ENCODE measurements at places on chromosomes 7 and 10. TPM values are rescaled to one million over a fixed set of nuclear protein-coding genes. Genes with fewer than 3 reads are reported as not detected.

Gene BTRC
- 8.9 TPM for total RNA-seq

Gene CCL24
- not detected for total RNA-seq

Gene UTF1
- total RNA-seq, result not detected

Gene VSTM2A
- not detected for total RNA-seq

Gene MYO3A
- not detected for total RNA-seq

Gene PRRT4
- total RNA-seq, result 0.54 TPM

Gene AKR1C4
- 0.30 TPM for total RNA-seq

Gene TMEM196
- total RNA-seq, result not detected

Gene ZP3
- total RNA-seq, result 19.3 TPM

Gene ACTL6B
- total RNA-seq, result not detected

Gene CYP2C9
- 0.14 TPM for total RNA-seq

Gene NCAPG2
- total RNA-seq, result 31.9 TPM

Gene PLEKHA8
- 5.5 TPM for total RNA-seq

Gene CTAGE6
- total RNA-seq, result not detected

Gene DPP6
- total RNA-seq, result not detected

Gene KIAA1217
- total RNA-seq, result 2.1 TPM

Gene ETV1
- total RNA-seq, result 3.5 TPM

Gene TMEM72
- total RNA-seq, result not detected

Gene LRRC17
- total RNA-seq, result not detected

Gene CCDC3
- total RNA-seq, result 1.2 TPM

Gene CYP26C1
- not detected for total RNA-seq

Gene PSTK
- total RNA-seq, result 4.9 TPM

Gene ADCY1
- total RNA-seq, result 2.5 TPM

Gene COL26A1
- total RNA-seq, result 0.49 TPM

Gene VAX1
- 1.7 TPM for total RNA-seq

Gene THSD7A
- 1.5 TPM for total RNA-seq

Gene PRPS1L1
- not detected for total RNA-seq

Gene AEBP1
- total RNA-seq, result not detected

Gene DOCK1
- 26.3 TPM for total RNA-seq

Gene PSD
- 0.42 TPM for total RNA-seq

Gene GNAI1
- total RNA-seq, result 35.4 TPM

Gene TMEM270
- total RNA-seq, result not detected

Gene ENTPD1
- total RNA-seq, result 0.02 TPM

Gene CDH23
- total RNA-seq, result 2.0 TPM

Gene LRCH4
- 11.1 TPM for total RNA-seq

Gene CASP7
- total RNA-seq, result 30.9 TPM

Gene MSMB
- not detected for total RNA-seq

Gene ARID5B
- 1.7 TPM for total RNA-seq

Gene UCMA
- total RNA-seq, result not detected

Gene OGDHL
- total RNA-seq, result 0.23 TPM

Gene DIP2C
- 9.4 TPM for total RNA-seq

Gene ELMO1
- total RNA-seq, result 1.8 TPM

Gene CCL26
- total RNA-seq, result 8.8 TPM

Gene LRIT1
- total RNA-seq, result not detected

Gene SLC13A1
- not detected for total RNA-seq

Gene TMEM178B
- total RNA-seq, result 1.6 TPM

Gene LIPF
- total RNA-seq, result not detected

Gene SEMA3E
- total RNA-seq, result 2.9 TPM

Gene STX1A
- 83.3 TPM for total RNA-seq

Gene TMEM184A
- total RNA-seq, result 15.2 TPM
